Stimulated activated CD4-positive, alpha-beta T cell treated with anti-CD3 and anti-CD28 coated beads, Interleukin-1b, Interleukin-23, amount 100 ng/mL, for 1 hour (primary cell): ENCODE measurements at places on chromosomes 1 and 21.

DNA sequence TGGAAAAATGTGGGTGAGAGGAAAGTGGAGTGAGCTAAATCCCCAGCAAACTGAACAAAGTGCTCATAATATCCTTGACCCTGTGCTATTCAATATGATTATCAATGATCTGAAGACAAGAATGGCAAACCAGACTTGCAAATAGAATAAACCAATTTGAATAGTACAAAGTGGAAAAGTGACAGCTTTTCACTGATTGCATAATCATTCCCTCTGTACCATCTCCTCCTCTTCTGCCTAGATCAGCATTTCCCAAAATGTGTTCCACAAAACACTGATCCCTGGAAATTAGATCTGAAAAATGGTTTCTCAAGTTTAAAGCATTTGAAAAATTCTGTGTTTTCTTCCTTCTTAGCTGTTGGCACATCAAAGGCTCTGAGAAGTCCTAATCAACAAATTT is 8.1 kb downstream of the MTF1 start:
- DNase-seq = no peak

GRCh38 chr1:100835866-100836842 is 58.5 kb downstream of the EXTL2 start:
- no peak for DNase-seq

GRCh38 chr1:86965012-86965826 is 50.8 kb downstream of the HS2ST1 start:
- no peak for DNase-seq

DNA sequence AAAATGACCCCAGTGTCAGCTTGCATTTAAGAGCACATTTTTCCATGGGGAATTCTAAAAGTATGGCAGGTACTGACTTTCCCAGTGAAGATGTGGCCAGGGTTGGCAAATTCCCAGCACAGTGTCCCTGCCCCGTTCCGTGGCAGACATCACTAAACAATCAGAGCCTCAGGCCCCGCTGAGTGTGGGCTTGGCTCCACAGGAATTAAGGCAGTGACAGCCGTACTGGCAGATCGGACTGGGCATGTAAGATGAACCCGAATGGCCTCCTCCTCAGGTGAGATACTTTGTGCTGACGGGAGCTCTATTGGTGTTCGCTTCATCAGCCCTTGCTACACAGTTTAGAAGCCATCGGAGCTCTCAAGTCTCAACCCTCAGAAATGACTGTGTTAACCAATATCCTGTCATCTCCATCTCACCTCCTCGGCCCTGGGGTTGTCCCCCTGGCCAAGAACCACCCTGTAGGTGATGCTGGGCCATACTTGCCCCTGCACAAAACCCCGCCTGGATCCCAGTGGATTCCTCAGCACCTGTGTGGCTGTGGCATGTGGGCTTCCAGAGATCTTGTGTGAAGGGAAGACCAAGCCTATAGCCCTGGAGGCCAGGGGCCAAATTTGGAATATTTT is 29.0 kb upstream of the ABCG1 start:
- no peak for DNase-seq
